Choroid plexus epithelial cell (primary cell): ENCODE measurements at places on chromosomes 7 and 10.

GRCh38 chr7:114802632-114803031 is 119.3 kb upstream of the MDFIC start:
- no peak for DNase-seq

GRCh38 chr10:68628576-68629127 is 68.5 kb downstream of the TET1 start:
- peak; percentile 60 for DNase-seq

DNA sequence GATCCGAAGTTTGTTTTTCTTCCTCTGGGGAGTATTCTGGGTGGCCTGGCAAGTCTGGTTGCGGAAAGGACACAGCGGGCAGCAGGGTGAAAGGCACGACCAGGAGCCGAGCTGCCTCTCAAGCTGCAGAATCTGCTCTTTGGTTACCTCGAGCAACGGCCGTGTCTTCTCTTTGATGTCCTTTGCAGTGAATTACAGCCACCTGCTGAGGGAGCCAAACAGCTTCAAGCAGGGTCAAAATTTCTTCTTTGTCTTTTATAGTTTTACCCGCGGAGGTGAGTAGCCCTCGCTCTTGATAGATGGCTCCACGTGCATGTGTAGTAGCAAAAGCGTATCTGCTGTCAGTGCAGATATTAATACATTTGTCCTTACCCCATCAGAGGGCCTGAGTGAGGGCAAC is 177.3 kb upstream of the MBL2 start:
- DNase-seq: peak; percentile 25

- DNase-seq: no peak
Measured at GRCh38 chr7:1113548-1113885, 25.6 kb downstream of the GPER1 start.

DNA sequence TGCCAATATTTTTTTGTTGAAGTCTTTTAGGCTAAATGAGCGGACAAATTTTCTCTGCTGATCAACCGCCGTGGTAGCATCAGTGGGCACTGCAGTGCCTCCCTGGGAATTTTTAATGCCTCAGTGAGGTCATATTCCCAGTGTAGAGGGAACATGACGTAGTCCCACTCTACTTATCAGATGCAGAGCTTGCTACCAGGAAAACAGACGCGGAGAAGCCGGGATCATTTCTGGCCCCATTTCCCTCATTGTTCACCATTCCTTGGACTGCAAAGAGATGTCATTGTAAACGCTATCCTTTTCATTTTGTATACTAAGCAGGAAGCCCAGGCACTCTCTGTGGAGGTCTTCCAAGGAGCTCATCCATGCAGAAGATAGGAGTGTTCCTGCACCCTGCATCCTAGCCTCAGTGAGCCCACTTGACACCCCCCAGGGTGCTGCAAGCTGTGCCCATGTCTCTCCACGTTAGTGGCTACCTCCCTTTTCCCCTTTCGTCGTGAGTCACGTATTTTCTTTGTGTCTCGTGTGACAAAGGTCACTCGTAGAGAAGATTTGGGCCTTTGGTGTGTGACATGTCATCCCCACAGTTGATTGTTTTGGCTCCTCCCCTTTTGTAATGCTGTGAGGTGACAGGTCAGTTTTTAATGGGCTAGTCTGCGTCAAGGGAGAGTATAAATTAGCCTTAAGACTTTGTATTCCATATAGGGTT is 145.5 kb downstream of the TCF7L2 start:
- DNase-seq: no peak

DNA sequence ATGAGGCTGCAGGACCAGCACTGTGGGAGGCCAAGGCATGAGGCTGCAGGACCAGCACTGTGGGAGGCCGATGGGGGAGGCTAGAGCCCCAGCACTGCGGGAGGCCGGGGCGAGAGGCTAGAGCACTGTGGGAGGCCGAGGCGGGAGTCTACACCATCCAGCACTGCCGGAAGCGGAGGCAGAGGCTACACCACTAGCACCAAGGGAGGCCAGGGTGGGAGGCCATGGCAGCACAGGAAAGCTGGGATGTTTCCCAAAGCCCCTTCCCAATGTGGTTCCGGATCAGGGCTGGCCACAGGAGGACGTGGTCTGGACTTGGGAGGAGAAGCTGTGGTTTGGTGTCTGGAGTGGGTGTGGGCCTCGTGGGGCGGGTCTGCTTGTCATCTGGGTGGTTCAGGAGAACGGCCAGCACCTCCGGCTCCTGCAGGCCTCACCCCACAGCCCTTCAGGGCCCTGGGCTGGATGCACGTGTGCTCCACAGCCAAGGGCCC is 43.6 kb downstream of the PDGFA start:
- DNase-seq: no peak

DNA sequence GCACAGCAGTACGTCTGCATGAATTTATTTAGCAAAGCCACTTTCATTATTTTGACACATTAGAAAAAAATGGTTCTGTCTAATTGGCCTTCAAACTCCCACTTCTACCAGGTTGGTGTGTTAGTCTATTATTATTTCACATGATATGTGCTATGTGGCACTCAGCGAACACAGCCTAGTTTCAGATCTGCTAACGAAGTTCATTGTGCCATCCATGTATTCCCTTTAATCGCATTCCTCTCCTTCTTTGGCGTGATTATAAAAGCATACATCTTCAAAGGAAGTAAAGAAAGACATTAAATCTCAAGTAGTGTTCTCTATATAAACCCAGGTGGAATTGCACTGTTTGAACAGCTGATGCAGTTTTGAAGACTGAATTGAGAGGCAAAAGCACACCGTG is 96.4 kb upstream of the CACNA2D1 start:
- no peak for DNase-seq

DNA sequence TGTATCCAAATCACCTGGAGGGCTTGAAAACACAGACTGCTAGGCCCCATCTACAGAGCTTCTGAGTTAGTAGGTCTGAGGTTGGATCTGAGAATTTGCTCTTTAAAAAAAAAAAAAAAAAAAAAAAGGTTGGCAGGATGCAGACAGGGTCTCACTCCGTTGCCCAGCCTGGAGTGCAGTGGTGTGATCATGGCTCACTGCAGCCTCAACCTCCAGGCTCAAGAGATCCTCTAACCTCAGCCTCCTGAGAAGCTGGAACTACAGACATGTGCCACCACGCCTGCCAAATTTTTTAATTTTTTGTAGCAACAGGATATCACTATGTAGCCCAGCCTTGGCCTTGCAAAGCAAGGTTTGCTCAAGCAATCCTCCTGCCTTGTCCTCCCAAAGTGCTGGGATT is 8.0 kb downstream of the GDI2 start:
- no peak for DNase-seq

- no peak for DNase-seq
Measured at GRCh38 chr7:135993950-135994349, 16.8 kb upstream of the MTPN start.

DNA sequence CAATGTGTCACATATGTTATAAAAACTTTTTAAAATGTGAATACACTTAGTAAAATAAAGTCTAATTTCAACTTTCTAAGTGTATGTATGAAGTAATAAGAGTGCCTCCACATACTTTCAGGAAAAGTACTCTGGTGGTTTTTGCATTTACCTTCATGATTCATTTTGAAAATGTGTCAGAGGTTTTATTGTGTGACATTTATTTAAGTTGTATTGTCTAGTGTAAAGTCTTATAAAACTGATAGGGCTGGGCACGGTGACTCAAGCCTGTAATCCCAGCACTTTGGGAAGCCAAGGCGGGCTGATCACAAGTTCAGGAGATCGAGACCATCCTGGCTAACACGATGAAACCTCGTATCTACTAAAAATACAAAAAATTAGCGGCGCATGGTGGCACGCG is 226.5 kb downstream of the ITGB1 start:
- DNase-seq: no peak

DNA sequence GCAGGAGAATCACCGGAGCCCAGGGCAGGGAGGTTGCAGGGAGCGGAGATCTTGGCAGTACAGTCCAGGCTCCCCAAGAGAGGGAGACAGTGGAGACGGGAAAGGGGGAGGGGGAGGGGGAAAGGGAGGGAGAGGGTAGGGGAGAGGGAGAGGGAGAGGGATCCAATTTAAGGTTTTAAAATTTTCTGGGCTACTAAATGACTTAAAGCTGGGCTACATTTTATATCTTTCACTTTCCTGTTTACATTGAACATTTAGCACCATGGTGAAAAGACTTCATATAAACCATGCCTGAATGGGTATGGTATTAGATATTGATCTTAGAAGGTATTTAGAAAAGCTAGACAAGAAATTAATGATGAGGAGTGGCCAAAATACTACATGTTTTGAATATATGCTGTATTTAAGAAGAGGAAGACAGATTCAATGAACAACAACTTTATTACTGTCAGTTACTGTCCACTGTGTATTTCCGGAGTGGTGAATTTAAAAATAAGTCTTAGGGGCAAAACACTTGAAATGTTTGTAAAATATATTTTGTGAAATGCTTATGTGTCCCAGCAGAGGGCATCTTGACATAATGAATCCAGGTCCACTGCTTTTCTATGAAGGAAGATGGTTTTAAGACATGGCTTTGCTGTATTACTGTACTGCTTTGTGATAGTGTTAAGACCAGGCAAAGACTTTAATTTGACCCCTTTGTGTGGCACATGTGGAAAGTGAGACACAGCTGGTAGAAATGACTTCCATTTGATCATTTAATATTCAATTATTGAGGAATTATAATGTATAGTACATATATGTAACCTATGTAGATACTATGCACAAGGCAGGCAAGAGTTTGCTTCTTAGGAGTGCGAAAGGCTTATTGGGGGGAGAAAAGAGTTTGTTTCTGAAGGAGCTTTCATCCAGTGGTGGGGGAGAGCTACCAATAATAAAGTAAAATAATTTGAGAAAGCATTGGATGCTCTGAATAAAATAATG is 52.8 kb downstream of the NRF1 start:
- peak; percentile 89 for DNase-seq

GRCh38 chr10:131112691-131113090 is 198.8 kb downstream of the TCERG1L start:
- DNase-seq: no peak

GRCh38 chr10:129542589-129542988 is 75.5 kb downstream of the MGMT start:
- DNase-seq: no peak

DNA sequence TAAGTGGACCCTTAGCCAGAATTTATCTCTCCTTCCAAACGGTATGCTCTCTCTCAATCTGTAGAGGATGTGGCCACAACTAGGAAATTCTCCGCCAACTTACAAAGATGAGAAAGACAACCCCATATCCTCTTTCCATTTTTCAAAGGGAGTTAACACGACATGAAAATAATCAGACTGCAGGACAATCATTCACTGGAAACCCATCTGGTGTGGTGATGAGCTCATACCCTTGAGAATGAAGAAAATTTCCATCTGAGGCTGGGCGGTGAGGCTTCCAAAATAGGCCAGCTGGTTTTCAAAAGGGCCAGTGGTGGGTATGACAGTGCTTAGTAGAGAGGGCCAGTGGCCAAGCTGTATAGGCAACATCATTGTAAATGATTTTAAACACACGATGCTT is 369.6 kb downstream of the FRMD4A start:
- peak; percentile 91 for DNase-seq

DNA sequence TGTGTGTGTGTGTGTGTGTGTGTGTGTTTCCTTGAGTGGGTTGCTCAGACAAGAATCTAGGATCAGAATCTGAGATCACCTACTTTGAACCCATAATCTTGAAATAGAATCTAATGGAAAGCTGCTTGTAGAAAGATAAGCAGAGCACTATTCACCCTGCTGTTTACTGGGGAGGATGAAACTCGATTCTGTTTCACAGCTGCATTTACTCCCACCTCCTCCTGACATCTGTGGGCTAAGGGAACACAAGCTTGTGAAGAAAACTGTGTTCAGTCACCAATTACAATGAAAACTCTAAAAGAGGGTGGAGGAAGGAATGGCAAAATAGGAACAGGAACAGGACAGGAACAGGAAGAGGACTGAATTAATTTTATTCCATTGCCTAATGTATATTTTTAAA is 269.5 kb downstream of the TSPAN12 start:
- peak; percentile 44 for DNase-seq

- no peak for DNase-seq
Measured at GRCh38 chr7:2022021-2022409, 210.7 kb downstream of the MAD1L1 start.

- no peak for DNase-seq
Measured at GRCh38 chr10:25633542-25633941, 300.5 kb upstream of the MYO3A start.

- no peak for DNase-seq
Measured at GRCh38 chr10:76784076-76784475, 853.5 kb downstream of the KCNMA1 start.

- DNase-seq: peak; percentile 63
Measured at GRCh38 chr10:30784524-30784896, 155.0 kb upstream of the LYZL2 start.

DNA sequence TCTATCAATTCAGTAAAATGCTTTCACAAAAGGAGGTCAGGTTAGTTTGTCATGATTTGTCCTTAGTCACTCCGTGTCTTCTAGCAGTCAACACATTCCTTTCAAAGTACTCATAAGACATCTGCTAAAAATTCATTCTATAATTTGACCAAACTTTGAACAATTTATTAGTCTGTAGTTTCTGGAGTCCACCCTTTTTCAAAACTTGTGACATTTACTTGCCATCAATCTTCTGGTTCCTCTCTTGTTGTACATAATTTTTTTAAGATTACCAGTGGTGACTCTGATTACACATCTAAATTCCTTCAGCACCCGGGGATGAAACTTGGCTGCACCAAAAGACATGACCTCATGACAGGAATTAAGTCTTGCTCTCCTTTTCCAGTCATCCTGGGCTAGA is 130.1 kb downstream of the NEBL start:
- DNase-seq: peak; percentile 60

- DNase-seq: no peak
Measured at GRCh38 chr10:111986079-111986478, 197.5 kb downstream of the GPAM start.

DNA sequence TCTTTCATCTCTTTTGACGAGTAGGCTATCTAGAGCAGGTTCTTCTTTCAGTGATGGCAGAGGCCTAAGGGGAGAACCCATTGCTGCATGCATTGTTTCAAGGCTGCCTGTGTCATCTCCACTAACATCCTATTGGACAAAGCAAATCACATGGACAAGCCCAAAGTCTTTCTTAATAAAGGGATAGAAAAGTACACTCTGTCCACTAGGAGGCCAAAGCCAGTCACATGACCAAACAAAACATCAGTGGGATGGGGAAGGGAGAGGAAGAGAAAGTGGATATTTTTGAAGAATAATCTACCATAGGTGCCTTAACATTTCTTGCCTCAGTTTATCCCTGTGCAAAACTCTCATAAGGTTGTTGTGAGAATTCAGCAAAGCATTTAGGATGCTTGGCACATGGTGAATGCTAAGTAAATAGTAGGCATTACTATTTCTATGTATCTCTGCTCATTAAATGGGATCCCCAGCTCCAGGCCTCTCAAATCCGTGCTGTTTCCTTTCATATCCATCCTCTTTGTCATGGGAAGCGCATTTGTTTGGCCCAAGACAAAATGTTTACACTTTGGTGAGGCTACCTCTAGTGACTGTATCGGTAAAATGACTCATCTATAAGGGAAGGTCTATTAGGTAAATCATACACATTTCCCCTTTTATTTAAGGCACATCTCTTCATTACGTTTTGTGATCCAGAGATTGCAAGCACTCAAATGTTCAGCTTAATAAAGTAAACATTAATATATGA is 16.7 kb upstream of the CADPS2 start:
- DNase-seq: no peak
